ENCODE measurements at places on chromosomes 11 and 22.

DNA sequence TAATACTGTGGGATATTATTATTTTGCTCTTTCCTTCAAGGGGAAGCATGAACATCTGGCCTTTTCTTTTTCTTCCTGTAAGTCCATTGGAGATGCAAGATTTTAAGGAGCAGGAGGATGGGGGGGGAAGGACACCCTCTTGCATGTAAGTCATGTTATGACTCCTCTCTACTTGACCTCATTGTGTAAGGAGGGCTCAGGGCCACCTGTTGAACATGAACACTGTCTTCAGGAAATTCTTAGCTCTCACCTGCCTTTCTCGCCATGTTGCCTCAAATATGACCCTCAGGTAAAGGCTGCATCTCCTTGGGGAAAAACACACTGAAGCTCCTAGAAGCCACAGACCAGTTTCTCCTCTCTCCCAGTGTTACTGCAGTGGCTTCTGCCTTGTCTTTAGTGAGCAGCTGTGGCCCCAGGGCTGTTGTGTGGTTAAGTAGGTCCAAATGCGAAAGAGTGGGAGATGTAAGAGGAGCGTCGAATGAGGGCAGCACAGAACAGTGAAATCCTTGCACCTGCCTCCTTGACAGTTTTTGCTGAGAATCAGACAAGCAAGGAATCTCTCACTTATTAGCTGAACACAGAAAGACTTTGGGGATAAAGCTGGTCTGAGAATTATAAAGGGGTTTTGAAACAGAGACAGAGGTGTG, 1.3 kb upstream of the RAG1 start:
- no peak for DNase-seq

GRCh38 chr11:36155124-36155561, 134.1 kb downstream of the COMMD9 start:
- DNase-seq, result no peak

DNA sequence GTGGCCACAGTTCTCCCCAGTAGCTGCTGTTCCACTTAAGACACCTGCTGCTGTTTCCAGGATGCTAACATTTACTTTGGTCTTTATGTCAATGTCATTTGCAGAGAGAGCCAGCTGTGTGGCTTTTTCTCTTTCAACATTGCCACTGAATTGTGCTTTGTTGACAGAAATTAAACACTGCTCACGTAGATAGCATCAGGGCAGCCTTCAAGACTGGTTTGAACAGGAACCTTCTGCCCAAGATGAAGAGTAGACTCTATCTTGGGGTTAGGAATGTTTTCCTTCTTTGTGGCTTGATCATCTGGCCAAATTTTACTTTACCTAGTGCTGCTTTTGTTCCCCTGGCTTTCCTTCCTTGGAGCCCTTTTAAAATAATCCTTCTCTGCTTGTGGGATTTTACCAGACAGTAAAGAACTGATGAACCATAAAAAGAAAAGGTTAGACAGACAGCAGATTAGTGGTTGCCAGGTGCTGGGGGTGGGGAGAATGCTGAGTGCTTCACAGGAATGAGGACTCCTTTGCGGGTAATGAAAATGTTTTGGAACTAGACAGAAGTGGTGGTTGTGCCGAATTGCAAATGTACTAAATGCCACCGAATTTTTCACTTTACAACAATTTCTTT, 22.7 kb upstream of the XBP1 start:
- DNase-seq, result no peak

DNA sequence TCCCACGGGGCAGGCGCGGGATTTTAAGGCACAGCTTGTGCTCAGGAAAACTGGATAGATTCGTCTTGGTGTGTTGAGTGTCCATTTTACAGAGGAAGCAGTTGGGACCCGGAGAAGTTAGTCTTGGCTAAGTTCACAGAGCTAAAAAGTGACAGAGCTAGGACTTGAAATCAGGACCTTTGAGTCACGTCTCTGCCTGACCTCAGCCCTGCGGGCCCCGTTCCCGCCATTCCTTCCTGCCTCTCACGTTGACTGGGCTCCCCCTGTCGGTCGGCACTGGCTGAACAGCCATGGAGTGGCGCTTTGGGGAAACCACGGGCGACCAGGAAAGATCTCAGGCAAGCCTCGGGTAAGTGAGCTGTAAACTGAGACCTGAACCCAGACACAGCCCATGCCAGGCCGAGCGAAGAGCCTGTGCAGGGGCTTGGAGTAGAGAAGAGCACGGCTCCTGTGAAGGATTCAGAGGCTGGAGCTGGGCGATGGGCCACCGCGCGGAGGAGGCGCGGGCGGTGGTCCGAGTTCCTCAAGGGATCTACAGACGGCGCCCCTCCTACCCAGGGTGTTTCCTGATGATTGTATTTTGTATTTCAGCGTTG, 54.1 kb downstream of the WNT11 start:
- DNase-seq, result peak; percentile 83

GRCh38 chr11:32244453-32244852, 153.6 kb downstream of the RCN1 start:
- no peak for DNase-seq

- DNase-seq, result no peak
These were observed 79.7 kb upstream of the HORMAD2 start for GRCh38 chr22:30000566-30000965.

GRCh38 chr11:2794968-2795322, 90.6 kb downstream of the CDKN1C start:
- DNase-seq, result no peak

GRCh38 chr22:37734964-37735451, 38.2 kb downstream of the TRIOBP start:
- peak; percentile 75 for DNase-seq

DNA sequence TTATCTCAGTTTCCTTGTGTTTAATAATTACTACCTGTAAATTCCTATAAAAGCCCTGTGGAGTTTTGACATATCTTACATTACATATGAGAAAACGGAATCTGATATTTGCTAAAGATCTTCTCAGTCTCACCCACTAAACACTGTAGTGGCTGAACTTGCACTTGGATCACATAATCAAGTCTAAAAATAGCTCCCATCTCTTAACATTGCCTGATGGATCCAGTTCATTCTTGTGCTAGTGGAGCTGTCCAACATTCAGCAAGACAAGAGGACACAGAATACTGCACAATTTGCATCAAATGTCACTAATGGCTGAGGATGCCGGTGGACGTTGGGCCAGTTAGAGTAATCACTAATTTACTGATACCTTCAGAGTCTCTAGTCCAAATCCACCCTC, 569.9 kb upstream of the ANO5 start:
- DNase-seq, result no peak
